H9 (cell line): ENCODE measurements at places on chromosomes 5 and 9.
A peak's percentile ranks its signal among the peaks of the same experiment; 100 is the strongest.

DNA sequence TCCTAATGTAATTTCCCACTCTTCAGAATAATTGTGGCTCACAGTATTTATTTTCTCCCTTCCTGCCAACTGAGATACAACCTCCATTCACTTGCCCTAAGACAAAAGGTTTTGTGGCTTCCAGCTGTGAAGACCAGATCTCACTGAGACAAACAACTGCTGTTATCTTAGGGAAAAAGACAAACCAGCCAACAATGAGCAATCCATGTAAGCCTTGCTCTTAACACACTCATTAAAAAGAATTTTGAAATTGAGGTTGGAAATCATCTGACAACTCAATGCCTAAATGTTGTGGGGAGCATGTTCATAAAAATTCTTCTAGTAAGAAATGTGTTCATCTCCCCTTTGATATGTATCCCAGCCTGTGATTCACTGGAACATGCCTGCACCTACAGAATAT, 132.9 kb downstream of the ADAMTSL1 start:
- peak; percentile 44 for DNase-seq

- no peak for DNase-seq
Observed at GRCh38 chr5:38672059-38672788, 115.8 kb upstream of the LIFR start.

DNA sequence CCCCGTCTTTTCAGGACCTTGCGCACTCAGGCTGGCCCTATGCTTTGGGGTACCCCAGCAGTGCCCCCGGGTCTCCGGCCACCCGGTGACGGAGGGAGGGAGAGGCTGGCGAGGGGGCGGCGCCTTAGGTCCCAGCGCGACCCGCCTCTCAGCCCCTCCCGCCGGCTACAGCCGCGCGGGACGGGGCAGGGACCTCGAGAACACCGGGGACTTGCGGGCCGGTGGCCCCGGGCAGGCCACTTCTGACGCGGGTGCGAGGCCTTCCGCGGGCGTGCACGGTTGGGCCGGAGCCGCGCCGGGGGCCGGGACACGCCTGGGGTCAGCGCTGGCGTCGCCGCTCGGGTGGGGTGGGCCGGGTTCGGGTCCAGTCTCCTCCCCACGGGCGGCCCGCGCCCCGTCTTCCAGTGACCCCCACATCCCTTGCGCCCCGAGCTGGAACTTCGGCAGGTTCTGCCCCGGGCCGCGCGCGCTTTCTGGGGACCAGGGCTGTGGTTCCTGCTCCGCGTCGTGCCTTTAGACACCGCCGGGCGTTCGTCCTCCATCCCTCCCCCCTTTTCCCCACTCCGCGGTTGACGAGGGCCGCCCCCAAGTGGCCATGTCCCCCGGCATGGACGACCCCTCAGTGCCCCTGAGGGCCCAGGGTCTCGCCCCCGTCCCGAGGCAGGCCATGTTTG, 3.8 kb upstream of the SQSTM1 start:
- DNase-seq: no peak

DNA sequence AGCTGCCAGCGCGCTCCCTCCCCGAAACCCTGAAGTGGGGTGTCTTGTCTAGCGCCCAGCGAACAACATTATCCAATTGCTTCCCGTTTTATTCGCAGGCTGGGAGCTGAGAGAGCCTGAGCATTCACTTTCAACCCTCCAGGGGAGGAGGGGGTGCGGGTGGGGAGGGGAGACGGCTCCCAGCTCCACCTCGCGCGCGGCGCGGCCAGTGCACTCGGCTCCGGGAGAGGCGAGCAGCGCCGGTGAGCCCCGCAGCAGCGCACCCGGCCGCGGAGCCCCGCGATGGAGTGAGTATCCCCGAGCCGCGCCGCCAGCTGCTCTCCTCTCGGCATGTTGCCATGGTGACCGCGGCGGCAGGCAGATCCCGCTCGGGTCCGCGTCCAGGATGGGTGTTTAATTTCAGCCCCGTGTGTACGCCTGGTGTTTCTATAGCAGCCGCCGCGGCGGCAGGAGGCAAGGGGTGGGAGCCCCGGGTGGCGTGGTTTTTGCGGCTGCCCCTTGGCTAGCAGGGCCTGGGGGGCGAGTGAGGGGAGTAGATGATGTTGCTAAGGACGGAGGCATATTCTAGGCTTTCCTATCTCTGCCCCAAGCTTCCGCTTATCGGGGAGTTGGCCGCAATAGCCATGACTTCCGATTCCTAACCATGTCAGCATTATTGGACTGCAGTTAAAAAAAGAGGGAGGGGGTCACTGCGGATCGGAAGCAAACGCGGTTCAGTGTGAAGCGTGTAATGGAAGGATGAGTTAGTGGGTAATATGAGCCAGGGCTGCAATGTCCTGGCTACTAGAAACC, 139.2 kb upstream of the PALM2AKAP2 start:
- peak; percentile 62 for DNase-seq

- no peak for DNase-seq
Observed at GRCh38 chr5:35319333-35320002, 89.2 kb upstream of the PRLR start.

- no peak for DNase-seq
Observed at GRCh38 chr9:136645903-136646754, 16.6 kb upstream of the EGFL7 start.
